ENCODE measurements at places on chromosomes 6 and 20.

DNA sequence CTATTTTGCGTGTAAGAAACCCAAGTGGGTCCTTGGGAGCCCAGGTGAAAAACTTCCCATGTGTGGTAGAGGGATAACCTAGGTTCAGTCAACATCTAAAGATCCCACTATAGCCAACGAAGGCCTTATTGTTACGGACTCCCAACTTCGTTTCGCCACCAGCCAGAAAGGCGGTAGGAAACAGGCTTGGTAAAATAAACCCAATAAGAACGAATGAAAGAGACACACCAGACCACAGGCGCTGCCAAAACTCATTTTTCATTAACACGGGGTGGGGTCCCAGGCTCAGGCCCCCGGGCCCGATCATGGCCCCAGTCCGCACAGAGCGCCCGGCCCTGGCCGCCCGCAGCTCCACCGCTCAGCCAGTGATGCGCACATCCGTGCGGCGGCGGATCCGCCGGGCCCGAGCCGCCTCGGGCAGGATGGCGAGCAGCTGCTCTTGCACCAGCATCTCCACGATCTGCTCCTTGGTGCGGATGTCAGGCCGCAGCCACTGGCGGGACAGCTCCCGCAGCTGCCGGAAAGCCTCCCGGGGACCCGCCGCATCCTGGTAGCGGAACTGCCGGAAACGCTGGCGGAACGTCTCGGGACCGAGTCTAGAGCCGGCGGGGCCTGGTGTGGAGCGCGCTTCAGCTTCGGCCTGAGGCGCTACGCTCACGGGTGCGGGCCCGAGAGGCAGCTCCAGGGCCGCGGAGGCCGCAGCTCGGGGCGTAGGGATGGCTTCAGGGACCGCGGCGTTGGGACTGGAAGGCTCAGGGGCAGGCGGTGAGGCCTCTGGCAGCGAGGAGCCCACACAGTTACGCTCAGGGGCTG lies 709 bp downstream of the SCAND1 start:
- H3K4me1 ChIP-seq = peaks cover 10% of the 10 kb centered on the region
- H3K4me3 ChIP-seq = peak overlapping the region; percentile 85
- peaks cover 5% of the 10 kb centered on the region for H3K36me3 ChIP-seq
- peak; percentile 89 for DNase-seq
- peak overlapping the region; percentile 94 for H3K27ac ChIP-seq

DNA sequence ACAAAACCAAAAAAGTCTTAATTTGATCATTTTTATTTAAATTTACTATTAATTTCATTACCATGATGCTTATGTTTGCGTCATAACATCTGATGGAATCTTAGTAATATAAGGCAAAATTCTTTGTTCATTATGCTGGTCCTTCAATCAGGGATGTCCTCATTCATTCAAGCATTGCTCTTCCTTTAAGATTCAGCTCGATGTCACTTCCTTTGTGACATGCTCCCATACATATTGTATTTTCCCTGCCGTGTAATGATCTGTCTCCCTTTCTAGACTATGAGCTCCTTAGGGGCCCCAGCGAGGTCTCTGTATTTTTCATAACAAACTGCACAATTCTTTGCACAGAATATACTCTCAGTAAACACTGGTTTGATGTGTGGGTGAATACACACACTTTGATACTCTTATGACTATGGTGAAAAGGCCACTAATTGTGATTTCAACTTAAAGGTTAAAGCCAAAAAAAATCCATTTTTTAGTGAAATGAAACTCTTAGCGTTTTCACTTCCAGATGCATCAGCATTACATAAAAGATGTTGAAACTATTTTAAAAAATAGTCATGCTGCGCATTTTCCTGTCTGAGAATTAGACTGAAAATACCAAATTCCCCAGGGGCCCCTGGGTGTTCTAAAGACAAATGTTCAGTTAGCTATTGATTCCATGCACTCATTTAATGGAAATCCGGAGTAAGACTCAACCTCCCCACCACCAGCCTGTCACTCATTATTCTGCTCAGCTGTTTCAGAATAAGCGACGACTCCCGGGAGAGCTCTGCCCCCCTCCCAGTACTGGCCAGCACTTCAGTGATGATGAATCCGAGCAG lies 169.7 kb downstream of the ATXN1 start:
- H3K4me1 ChIP-seq = no peaks in the 10 kb centered on the region
- no peak for DNase-seq

- H3K4me1 ChIP-seq = peaks cover 5% of the 10 kb centered on the region
- no peaks in the 10 kb centered on the region for H3K36me3 ChIP-seq
- no peak overlapping the region for H3K4me3 ChIP-seq
- H3K27me3 ChIP-seq = no peaks in the 10 kb centered on the region
These were observed 51.8 kb upstream of the RIPOR2 start for GRCh38 chr6:24987446-24988115.

DNA sequence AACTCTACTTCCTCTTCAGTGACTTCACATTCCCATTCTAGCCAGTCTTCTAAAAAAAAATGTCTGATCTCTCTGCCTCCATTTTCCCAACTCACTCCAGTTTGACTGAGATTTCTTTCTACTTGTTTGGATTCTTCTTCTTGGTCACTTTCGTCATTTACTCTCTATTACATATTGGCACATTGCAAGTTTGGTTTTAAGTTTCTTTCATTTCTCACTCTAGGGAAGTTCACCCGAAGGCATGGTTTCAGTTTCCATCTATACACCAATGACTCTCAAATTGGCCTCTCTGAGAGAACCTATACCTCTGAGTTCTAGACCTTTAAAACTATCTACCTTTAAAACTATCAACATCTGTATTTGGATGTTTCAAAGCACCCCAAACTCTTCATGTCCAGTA lies 51.3 kb downstream of the CD109 start:
- H3K27ac ChIP-seq = no peak overlapping the region
- no peak overlapping the region for H3K4me3 ChIP-seq
- no peaks in the 10 kb centered on the region for H3K27me3 ChIP-seq

DNA sequence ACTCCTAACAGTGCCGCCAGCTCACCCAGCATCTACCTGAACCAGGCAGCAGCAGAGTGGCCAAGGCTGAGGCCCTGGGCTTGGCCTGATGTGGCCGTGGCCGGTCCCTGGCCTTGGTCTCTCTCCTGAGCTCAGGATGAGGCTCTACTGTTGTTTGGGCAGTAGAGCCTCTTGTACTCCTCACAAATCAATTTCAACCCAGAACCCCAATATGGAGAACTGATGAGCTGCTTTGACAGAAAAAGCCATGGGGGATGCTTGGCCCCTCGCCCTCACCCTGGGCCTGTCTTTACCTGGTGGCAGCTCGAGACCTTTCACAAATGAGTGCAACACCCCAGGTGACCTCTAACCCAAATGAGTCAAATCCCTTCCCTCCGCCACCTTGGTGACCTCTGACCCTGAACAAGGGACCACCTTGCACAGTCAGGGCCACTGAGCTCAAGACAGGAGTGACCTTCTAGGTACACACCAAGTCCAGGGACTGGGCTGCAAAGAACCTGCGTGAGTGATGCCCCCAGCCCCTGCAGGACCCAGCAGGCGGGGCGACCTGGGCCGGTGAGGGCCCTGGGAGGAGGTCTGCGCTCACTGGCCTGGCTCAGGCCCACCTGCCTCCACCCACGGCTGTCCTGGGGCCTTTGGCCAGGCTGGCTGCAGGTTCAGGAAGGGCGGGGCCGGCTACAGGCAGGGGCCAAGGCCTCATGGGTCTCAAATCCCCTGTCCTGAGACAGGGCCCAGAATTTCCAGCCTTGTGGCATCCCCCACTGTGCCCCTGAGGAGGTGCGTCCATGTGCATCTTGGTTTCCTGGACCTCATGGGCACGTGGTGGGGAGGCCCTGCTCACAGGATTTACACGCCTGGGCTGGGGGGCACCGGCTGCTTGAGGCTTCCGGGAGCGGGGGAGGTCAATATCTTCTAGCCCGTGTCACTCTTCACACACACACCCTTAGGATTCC lies 30.2 kb downstream of the PSMG4 start:
- no peak for DNase-seq
- no peak overlapping the region for H3K4me3 ChIP-seq
- H3K27me3 ChIP-seq = no peaks in the 10 kb centered on the region
- no peak overlapping the region for H3K27ac ChIP-seq

DNA sequence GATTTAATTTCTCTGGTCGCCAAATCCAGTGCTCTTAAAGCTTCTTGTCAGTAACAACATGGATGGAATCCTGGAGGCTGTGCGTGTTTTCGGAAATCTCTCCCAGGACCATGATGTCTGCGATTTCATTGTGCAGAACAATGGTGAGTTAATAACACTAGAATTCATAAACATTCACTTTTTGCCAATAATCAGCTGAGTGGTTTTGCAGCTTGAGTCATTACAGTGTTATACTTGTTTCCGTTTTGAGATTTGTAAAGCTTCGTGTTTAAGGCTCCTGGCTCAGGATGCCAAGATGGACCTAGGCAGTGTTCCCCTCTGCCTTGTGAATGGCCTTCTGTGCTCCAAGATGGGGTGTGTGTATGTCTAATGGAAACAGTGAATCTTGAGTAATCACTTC lies 113.8 kb downstream of the ARMC2 start:
- H3K27me3 ChIP-seq = no peaks in the 10 kb centered on the region
- no peak for DNase-seq
- no peak overlapping the region for H3K27ac ChIP-seq

- DNase-seq = peak; percentile 91
- no peaks in the 10 kb centered on the region for H3K27me3 ChIP-seq
- H3K4me3 ChIP-seq = peak within 1 kb of the TSS; percentile 72
- peak within 1 kb of the TSS; percentile 98 for H3K27ac ChIP-seq
- H3K36me3 ChIP-seq = peaks cover 37% of the 10 kb centered on the region
These were observed at the start of gene IER3 for GRCh38 chr6:30744054-30744805. Gene IER3, minus strand, starts transcription at chr6:30744547. Its CDS starts 29 bp downstream, at chr6:30744518.

- no peaks in the 10 kb centered on the region for H3K36me3 ChIP-seq
- no peaks in the 10 kb centered on the region for H3K4me1 ChIP-seq
- no peak overlapping the region for H3K4me3 ChIP-seq
These were observed 101.2 kb upstream of the TIAM2 start for GRCh38 chr6:154893917-154894316.

DNA sequence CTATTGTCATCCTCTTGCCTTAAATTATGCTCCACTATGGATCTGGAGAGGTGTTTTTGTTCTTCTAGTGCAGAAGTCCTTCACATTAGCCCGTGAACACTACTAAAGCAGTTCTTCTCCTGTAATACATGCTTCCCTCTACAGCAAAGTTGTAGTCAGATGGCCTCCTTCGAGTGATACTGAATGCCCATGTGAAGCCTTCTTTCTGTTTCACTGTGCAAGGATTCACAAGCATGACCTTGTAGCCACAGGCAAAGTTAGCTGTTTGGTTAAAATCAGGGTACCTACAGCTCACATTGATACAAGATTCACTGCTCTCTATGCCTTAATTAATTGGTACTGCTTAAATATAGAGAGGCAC lies 47.6 kb downstream of the ARHGAP18 start:
- H3K4me3 ChIP-seq = no peak overlapping the region
- peaks cover 3% of the 10 kb centered on the region for H3K4me1 ChIP-seq
- H3K27me3 ChIP-seq = no peaks in the 10 kb centered on the region

- no peak overlapping the region for H3K4me3 ChIP-seq
- no peaks in the 10 kb centered on the region for H3K36me3 ChIP-seq
These were observed 93.6 kb downstream of the TMEM242 start for GRCh38 chr6:157229713-157230112.

GRCh38 chr6:5998711-5999687 lies 7.7 kb downstream of the NRN1 start:
- H3K36me3 ChIP-seq = no peaks in the 10 kb centered on the region
- no peak overlapping the region for H3K4me3 ChIP-seq

- H3K4me1 ChIP-seq = peaks cover 12% of the 10 kb centered on the region
- H3K27ac ChIP-seq = no peak overlapping the region
- DNase-seq = no peak
- peaks cover 25% of the 10 kb centered on the region for H3K36me3 ChIP-seq
- no peaks in the 10 kb centered on the region for H3K27me3 ChIP-seq
These were observed 46.8 kb downstream of the SPATA2 start for GRCh38 chr20:49868538-49868937.

GRCh38 chr6:111580826-111581505 lies 24.7 kb downstream of the TRAF3IP2 start:
- H3K36me3 ChIP-seq = peaks cover 70% of the 10 kb centered on the region
- H3K4me3 ChIP-seq = no peak overlapping the region
- no peaks in the 10 kb centered on the region for H3K27me3 ChIP-seq
- no peak for DNase-seq
- no peak overlapping the region for H3K27ac ChIP-seq
- peaks cover 15% of the 10 kb centered on the region for H3K4me1 ChIP-seq

DNA sequence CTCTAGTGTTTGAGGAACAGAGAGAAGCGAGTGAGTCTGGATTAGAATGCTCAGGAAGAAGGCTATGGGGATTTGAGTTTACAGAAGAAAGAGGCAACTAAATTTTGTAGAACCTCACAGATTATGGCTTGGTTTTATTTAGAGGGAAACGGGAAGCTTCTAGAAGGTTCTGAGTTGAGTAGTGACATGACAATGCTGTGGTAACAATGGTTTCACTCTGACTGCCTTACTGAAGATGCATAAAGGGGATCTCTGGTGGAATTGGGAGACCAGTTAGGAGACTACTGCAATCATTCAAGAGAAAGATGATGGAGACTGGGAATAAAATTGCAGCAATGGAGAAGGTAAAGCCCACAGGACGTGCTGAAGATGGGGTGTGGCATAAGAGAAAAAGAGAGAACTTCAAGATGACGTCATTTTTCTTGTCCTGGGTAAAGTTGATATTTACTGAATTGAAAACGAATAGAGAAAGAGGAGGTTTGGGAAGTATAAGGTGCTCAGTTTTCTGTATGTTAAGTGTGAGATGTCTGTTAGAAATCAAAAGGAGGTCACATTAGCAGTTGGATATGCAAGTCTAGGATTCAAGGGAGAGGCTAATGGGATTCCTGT lies 710.1 kb upstream of the NRSN1 start:
- no peaks in the 10 kb centered on the region for H3K36me3 ChIP-seq

DNA sequence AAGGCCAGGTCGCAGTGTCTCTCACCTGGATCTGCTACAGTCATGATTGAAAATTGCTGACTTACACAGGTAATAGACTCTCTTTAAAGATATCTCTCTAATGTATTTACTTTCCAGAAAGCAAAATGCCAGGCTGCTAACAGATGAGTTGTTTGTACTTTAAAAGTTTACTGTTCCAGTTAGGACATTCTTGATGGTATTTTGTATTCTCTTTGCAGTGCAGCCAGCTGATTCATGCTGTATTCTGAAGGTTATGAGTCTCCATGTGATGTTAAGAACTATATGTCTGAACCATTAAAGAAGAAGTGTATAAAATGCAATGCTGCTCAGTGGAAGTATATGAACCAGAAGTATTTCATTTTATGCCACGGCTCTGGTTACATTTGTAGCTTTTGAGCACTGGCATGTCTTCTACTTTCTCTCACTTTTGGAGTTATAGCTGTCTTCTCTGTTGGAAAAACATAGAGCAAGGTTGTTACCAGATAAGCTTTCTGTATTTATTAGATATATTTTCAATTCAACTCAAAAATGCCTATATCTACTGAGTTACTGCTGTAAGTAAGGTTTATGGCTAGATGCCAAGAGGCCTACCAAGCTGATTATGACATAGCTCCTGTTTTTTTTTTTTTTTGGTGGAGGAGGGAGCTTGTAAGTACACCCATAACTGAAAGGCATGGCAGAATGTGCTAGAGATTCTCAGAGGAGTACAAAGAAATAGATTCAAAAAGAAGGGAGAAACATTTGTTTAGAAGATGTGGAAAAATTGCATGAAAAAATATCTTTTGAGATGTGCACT lies 130.5 kb upstream of the MAN1A1 start:
- H3K36me3 ChIP-seq = no peaks in the 10 kb centered on the region
- H3K4me3 ChIP-seq = no peak overlapping the region
- peaks cover 9% of the 10 kb centered on the region for H3K4me1 ChIP-seq

All from RWPE2 (cell line).